ENCODE measurements at places on chromosomes 5 and 9.

DNA sequence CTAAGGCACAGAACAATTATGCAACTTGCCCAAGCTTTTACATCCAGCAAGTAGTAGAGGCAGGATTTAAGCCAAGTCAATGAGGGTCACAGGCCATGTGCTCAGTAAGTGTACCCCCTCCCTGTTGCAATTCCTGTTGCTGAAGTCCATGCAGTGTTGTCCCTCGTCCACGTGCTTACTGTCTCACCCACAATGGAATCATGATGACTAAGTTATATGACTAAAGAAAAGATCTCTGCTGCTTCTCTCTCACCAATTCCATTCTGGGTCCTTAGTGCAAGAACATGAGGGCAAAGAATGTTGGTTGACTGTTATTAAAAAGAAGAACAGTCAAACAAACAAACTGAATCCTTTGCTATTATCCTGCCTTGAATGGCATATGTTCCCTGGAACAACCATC, 233.6 kb upstream of the SLC24A2 start:
- no peak for DNase-seq

GRCh38 chr9:87513161-87513560, 15.5 kb downstream of the DAPK1 start:
- no peak for DNase-seq

DNA sequence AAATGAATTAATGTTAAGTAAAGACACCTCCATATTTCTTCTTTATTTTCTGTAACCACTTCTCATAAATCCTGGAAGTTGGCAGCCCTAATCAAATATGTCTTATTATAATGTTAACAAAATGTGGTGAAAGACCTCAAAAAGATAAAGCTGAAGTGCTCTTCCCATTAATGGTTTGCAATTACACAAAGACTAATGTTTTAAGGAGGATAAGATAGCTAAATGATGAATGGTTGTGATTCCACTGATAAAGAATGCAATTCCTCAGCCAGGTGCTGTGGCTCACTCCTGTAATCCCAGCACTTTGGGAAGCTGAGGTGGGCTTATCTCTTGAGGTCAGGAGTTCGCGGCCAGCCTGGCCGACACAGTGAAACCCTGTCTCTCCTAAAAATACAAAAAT, 125.8 kb upstream of the SNX2 start:
- DNase-seq = no peak

DNA sequence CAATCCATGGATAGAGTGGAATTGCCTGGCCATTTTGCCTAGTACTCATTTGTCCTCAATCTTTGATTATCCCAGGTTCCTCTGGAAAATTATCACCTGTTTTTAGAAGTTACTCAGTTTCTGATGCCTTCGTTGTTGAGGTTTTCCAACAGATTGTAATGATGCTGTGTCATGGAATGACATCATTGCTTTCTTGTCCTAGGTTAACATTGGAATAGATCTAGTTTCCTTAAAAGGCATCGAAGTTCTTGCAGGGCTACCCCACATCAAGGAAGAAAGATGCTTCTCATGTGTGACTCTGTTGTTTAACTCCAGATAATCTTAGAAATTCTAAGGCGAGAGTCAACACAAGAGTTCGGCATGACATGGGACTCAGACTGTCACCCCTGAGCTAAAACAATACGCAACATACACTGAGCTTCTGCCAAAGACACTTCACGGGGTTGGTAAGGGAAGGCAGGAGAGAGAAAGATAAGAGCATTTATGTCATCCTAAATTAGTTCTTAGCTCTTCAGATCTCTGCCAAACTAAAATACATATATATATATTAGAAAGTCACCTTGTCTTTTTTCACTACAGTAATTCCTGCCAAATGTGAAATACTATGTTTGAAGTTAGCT, 293.2 kb upstream of the WWC1 start:
- no peak for DNase-seq

GRCh38 chr5:150317048-150318003, 14.6 kb upstream of the ARSI start:
- DNase-seq = no peak
